Activated T-cell treated with anti-CD3 and anti-CD28 coated beads for 24 hours (primary cell): ENCODE measurements at places on chromosomes 7 and 10.

- no peak for DNase-seq
These were observed 1.9 kb upstream of the GAL3ST4 start for GRCh38 chr7:100170101-100170897.

DNA sequence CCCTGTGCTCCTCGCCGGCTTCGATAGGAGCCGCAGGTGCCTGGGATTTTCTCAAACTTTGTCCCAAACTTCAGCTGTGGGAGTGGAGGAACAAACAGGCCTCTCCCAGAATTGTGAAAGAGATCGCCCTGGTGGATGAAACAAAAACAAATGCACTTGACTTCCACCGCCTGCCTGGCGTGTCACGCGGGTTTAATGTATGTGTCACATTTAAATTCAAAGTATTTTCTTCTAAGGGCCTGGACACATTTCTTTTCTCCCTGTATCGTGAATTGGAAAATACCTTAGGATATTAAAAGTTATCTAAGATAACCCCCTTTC, 694 bp upstream of the WASL start:
- DNase-seq: no peak

DNA sequence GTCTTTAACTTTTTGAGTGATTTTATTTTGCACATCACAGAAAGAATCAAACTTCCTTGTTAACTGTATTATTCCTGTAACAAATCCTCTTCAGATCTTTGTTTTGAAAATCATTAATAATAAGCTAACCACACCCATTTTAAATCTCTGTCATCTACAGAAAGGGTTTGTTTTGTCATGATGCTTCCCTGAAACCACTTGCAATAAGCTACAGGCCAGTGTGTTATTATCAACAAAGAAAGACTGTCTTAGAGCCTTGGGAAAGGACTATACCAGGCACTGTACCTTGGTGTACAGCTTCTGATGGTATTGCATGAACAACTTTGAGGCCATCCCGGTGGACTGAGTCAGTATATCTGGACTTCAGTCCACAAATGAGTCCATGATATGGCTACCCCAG, 145.3 kb upstream of the FAM3C start:
- DNase-seq: no peak

GRCh38 chr7:79506481-79506880, 53.0 kb upstream of the MAGI2 start:
- DNase-seq: no peak

GRCh38 chr7:80916770-80917741, 1.8 kb downstream of the SEMA3C start:
- DNase-seq: no peak

DNA sequence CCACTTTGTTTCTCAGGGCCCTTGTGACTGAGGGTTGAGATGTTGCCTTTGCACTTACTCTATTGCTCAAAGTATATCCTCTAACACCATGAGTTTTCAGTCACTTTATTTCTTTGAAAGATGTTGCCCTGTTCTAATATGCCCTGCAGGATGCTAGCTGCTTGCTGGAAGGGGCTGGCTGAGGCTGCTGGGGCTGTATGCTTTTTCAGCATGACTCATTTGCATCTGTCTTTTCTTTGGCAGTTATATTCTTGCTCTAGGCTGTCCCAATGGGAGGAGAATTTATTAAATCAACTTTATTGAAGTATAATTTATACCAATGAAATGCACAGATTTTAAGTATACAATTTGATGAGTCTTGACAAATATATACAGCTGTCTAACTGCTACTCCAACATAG, 157.7 kb downstream of the PLPP4 start:
- no peak for DNase-seq

GRCh38 chr10:21423850-21424249, 101.6 kb downstream of the SKIDA1 start:
- DNase-seq: no peak

DNA sequence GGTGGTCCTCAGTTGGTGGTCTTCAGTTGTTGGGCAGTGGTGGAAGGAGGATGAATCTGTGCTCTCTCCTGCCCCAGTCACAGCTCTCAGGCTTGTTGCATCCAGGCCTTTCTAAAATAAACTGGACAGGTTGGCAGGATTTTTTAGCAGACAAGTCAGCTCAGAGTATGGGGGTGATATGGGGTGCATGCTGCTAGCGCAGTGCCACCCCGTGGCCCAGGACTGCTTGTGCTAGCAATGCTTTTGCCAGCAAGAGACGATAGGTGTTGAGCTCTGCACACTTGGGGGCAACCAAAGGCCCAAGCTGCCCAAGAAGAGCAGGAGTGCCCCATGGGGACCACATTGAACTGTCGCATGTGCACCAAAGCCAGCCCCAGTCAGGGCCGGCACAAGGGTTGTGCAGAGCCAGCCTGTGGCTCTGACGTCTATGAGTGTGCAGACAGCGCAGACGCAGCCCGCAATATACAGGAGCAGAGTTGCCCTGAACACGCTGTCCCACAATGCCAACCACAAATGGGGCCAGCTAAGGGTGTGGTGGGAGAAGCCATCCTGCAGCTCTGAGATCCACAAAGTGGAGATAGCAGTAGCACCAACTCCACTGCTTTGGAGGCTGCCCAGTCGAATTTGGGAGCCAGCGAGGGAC, 49.8 kb upstream of the PDSS1 start:
- DNase-seq: no peak

DNA sequence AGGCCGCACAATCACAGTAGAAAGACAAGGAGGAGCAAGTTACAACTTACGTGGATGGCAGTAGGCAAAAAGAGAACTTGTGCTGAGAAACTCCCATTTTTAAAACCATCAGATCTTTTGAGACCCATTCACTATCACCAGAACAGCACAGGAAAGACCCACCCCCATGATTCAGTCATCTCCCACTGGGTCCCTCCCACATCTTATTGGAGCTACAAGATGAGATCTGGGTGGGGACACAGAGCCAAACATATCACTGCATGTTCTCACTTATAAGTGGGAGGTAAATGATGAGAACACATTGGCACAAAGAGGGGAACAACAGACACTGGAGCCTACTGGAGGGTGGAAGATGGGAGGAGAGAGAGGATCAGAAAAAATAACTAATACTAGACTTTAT, 32.4 kb downstream of the NOLC1 start:
- DNase-seq: no peak

DNA sequence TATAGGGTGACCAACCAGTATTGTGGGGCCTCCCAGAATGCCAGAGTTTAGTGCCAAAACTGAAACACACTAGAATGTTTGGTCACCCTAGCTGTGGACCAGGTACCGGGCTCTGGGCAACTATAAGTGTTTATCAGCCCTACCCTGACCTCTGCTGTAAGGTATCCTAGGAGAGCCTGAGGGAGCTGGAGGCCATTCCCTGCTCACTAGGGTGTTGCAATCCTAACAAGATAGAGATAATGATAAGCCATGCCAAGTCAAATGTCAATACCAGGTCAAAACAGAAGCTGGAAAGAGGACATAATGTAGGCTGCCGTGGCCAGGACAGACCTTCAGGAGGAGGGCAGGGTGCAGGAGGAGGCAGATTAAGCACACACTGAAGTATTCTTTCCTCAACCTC, 151.8 kb downstream of the KCNMA1 start:
- DNase-seq: no peak

GRCh38 chr10:17049195-17049594, 80.4 kb downstream of the CUBN start:
- DNase-seq: no peak

- DNase-seq: no peak
These were observed 89.3 kb upstream of the PRKCQ start for GRCh38 chr10:6669269-6669859.

DNA sequence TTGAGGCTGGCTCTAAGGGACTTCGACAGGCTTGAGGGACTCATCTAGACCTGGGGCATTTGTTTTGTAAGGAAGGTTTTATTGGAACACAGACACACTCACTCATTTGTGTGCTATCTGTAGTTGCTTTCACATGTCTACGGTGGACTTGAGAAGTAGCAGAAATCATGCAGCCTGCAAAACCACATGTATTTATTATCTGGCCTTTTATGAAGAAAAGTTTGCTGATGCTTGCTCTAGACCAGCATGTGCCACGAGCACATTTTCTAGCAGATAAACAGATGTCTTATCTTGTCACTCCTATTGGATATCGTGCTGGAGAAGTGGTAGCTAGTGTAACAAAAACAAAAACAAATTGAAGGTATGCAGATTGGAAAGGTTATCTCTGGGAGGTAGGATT, 9.8 kb downstream of the UPP1 start:
- no peak for DNase-seq

DNA sequence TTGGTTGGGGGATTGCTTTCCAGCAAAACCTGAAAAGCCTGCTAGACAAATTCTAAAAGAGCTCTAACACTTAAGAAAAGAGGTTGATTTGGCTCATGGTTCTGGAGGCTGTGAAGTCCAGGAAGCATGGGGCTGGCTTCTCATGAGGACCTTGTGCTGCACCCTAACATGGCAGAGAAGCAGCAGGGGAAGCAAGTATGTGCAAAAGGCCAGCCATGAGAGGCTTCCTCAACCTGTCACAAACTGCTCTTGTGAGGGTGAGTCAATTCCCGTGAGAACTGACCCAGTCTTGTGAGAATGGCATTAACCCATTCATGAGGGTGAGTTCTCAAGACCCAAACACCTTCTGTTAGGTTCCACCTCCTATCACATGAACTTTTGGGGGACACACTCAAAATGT, 54.3 kb upstream of the IGFBP3 start:
- DNase-seq: no peak

GRCh38 chr7:141436139-141436538, 115.1 kb upstream of the AGK start:
- no peak for DNase-seq

GRCh38 chr10:119667562-119668328, 16.6 kb downstream of the BAG3 start:
- no peak for DNase-seq

GRCh38 chr7:4745971-4746919, 29.2 kb upstream of the AP5Z1 start:
- no peak for DNase-seq

GRCh38 chr7:131792311-131792710, 235.9 kb upstream of the PODXL start:
- DNase-seq: no peak

GRCh38 chr10:4016214-4016740, 231.3 kb upstream of the KLF6 start:
- no peak for DNase-seq

DNA sequence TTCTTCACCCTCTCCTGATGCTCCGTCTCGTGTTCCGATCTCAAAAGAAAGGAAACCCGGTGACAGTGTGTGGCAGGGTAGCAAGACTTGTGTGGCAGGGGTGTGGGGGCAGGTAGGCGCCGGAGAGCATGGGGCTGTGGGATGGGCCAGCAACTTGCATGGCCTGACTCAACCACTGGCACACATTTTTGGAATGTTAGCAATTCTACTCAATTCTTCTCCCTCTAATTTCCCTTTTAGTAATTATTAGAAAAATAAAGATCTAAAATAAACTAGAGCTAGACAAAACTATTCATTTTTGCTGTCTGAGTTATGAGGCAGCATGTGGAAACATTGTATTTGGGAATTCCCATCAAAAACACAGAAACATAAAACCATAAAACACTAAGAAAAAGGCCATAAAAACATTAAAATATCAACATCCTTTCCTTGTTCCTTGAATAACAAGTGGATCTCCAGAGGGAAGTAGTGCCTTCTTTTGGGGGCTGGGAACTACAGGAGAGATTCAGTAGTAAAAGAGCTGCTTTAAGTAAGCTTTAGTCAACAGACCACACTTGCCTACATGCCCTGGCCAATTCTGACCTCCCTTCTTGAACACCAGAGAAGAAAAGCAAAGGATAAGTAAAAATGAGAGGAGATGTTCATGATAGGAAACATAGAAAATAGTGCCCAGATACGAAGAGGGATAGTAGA, 21.8 kb downstream of the SEMA3C start:
- DNase-seq: no peak

DNA sequence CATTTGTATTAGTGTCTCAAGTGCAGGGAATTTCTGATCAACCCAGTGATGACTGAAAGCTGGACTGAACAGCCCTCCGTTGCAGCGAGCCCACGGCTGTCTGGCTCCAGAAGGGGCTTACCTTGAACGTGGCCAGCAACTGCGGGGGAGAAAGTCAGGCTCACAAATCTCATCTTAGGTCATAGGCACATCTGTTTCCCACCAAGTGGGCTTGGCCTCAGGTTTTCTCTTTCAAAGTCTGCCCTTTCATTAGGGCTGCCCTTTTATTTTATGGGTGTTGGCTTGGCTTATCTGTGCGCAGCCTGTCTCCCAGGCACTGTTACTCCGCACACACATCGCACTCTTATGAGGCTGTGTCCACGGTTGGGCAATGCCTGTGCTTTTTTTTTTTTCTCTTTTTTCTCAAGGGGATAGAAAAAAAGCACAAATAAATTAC, 178.0 kb downstream of the JCAD start:
- no peak for DNase-seq

- no peak for DNase-seq
These were observed 181.6 kb downstream of the SND1 start for GRCh38 chr7:127833641-127834040.

DNA sequence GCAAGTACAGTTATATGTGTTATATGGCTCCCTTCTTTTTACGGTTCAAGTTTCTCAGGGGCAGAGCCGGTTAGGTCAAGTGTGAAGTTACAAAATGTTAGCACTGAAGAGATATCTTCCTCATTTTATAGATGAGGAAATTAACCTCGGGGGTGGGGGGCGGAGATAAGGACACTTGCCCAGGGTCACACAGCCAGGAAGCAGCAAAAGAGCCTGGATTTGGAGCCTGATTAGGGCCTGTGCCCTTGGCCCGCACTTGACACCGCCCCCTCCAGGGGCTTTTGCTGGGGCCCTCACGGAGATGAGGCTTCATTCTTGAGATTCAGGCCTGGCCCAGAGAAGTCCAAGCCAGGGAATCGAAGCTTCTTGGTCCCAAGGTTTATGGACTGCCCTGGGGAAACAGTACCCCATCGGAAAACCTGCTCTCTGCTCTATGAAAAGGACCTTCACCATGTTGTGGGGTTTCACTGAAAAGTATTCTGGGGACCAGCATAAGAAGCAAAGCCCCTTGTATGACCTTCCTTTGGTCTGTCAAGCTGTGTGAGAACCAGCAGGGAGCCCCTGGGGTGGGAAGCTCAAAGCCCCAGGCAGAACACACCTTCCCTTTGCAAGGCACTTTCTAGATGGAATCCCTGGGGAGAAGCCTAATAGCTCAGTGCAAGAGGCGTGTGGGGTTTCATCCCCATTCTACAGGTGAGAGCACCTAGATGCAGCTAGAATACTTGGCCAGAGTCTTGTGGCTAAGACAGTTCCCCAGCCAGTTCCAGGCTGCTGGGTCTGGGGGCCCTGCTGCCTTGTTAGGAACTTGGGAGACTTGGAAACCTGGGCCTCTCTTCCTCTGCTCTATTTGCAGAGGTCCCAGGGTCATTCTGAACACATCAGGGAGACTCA, 21.9 kb downstream of the UNC5B start:
- DNase-seq: no peak

- no peak for DNase-seq
These were observed 73.2 kb upstream of the KLF6 start for GRCh38 chr10:3858051-3858845.

DNA sequence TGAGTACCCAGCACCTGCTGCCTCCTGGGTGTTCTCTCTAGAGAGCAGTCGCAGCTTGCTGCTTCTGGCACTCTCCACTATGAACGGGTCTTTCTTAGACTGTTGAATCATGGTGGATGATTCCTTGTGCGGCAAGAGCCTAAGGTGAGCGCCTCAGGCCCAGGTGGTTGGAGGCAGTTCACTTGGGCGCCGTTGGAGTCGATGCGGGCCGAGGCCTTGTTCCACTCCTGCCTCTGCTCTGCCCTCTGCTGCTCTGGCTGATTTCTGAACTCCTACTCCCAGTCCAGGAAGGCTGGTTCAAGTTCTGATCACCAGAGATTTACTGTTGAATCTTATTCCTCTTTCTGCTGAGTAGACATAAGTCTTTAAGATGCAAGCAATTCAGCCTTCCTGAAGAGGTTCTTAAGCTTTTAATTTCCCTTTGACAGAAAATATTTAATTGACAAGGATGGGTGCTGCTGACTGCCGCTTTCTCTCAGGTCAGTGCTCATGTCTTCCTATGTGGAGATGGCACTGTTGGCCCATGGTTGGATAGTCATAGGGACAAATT, 10.4 kb downstream of the YKT6 start:
- no peak for DNase-seq
